ENCODE measurements at places on chromosomes 2 and 18. TPM values are rescaled to one million over a fixed set of nuclear protein-coding genes. Genes with fewer than 3 reads are reported as not detected.

Gene NT5DC4
- total RNA-seq = not detected

Gene CCDC68
- total RNA-seq = 6.9 TPM

Gene ERMN
- not detected for total RNA-seq

Gene CAPN13
- not detected for total RNA-seq

Gene UNC80
- total RNA-seq = not detected
